ENCODE measurements at places on chromosomes 12 and 14. TPM values are rescaled to one million over a fixed set of nuclear protein-coding genes. Genes with fewer than 3 reads are reported as not detected.

DNA sequence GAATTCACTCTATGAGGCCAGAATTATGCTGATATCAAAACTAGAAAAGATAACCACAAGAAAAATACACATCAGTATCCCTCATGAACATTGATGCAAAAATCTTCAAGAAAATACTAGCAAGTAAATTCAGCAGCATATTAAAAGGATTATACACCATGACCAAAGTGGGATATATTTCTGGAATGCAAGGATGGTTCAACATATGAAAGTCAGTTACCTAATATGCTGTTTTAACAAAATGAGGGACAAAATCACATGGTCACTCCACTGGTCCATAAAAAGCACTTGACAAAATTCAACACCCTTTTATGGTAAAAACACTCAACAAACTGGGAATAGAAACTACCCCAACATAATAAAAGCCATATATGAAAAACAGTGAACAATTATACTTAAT is 40.3 kb downstream of the TECPR2 start:
- peak; percentile 8 for DNase-seq

SCYL2 gene
- total RNA-seq: 18.0 TPM

EIF5 gene
- 166 TPM for total RNA-seq

- DNase-seq: no peak
Measured at GRCh38 chr14:93346926-93347721, at the start of gene COX8C. COX8C (plus strand) TSS chr14:93347182; CDS start chr14:93347269, 87 bp downstream.

DNA sequence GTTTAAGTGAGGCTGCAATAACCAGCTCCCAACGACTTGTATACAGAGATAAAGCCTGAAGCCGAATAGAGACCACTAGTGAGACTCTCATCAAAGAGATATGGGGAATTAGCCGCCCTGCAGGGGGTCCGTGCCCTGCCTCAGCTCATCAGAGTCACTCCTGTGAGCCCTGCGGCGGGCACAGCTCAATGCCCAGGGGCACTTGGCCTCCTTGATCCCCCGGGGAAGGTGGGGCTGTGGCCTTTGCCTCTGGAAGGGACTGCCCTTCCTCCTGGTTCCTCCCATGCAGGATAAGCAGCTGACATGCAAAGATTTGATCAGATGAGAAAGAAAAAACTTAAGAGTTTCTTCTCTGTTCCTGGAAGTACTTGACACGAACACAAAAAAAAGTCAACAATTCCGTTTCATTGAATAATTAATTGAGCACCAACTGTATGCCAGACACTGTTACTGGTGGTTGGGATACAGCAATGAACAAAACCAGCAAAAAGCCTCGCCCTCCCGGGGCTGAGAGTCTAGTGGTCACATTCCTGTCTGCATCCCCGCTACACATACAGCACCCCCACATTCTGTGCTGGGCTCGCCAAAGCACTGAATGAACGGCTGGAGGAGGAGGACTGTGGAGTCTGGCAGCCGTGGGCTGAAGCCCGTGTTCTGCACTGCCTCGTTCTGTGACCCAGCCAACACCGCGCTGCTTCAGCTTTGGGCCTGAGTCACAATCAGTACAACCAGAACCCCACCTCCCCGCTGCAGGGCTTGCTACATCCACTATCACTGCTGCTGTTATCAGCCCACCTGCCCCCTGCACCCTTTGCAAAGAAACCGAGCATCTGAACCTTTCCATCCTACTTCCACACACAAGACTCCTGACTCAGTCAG is 10.3 kb downstream of the TTC7B start:
- DNase-seq: no peak

- peak; percentile 80 for DNase-seq
Measured at GRCh38 chr14:68444449-68445168, 348.3 kb downstream of the ZFP36L1 start.

GRCh38 chr12:65660096-65660495 is 164.2 kb upstream of the HMGA2 start:
- DNase-seq: no peak

- DNase-seq: no peak
Measured at GRCh38 chr12:1650260-1650977, 21.4 kb downstream of the WNT5B start.

IL26 gene
- not detected for total RNA-seq

- DNase-seq: no peak
Measured at GRCh38 chr12:11446372-11446771, 51.0 kb upstream of the PRB2 start.

DNA sequence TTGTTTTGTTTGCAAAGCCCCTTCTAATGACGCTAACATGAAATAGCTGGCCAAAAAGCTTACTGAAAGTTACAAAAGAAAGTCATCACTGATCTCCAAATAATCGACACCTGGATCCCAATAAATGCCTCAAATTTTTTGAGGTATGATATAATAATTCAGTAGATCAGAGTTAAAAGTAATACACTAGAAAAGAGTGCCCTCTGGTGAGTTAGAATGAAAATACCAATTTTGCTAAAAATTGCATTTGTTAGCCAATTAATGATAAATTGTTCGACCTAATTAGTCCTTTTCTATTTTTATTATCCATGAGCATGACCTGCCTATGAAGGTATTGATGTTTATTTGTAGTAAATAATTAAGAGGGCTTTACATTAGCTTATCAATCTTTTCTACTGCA is 78.6 kb downstream of the CEP128 start:
- DNase-seq: no peak

DNA sequence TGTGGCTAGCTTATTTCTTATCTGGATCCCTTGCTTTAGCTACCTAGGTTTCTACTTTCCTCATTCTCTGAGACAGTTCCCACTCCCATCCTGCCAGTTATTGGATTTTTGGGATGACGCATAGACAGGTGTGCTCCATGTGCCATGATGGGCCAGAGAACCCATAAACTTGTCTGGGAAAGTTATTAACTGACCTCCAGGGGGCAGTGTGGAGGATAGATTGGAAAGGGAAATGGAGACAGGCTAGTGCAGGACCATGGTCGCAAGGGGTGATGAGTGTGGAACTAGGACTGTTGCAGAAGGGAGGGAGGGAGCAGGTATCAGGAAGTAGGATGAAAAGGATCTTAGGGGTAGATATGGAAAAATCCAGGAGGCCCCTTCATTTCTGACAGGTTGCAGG is 80.3 kb downstream of the ESRRB start:
- DNase-seq: peak; percentile 67

DNA sequence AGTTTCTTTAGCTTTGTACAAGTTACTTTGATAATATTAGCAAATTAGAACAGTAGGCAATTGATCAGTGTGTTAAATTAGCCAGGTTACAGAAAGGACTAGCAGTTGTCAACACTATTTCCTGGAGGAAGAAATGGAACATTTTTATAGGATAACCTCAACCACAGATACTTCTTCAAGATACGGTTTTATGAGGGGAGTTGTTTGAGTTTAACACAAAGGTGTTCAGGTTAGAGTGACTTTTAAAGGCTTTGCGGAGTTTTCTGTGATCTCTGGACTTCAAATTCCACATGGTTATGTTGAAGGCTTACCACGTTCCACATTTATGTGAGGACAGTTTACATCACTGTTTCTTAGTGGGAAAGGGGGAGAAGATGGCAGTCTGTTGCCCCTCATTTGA is 19.3 kb downstream of the YARS2 start:
- DNase-seq: no peak

CLMN gene
- 1.9 TPM for total RNA-seq

PTGER2 gene
- 43.6 TPM for total RNA-seq

- DNase-seq: no peak
Measured at GRCh38 chr14:23445773-23446172, 10.3 kb upstream of the MYH7 start.

DNA sequence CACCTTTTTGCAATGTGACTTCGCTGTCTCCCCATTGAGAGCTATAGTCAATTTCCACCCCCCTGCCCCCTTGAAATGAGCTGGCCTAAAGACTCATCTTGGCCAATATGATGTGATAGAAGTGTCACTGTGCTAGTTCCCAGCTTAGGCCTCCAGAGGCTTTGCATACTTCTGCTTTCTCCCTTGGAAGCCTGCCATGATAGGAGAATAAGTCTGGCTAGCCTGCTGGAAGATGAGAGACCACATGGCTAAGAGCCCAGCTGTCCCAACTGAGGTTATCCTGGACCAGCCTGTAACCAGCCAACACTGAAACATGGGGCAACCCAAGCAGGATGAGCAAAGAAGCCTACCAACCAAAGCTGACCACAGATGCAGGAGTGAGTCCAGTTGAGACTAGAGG is 196.9 kb downstream of the GRIN2B start:
- no peak for DNase-seq

OR10P1 gene
- not detected for total RNA-seq

DNA sequence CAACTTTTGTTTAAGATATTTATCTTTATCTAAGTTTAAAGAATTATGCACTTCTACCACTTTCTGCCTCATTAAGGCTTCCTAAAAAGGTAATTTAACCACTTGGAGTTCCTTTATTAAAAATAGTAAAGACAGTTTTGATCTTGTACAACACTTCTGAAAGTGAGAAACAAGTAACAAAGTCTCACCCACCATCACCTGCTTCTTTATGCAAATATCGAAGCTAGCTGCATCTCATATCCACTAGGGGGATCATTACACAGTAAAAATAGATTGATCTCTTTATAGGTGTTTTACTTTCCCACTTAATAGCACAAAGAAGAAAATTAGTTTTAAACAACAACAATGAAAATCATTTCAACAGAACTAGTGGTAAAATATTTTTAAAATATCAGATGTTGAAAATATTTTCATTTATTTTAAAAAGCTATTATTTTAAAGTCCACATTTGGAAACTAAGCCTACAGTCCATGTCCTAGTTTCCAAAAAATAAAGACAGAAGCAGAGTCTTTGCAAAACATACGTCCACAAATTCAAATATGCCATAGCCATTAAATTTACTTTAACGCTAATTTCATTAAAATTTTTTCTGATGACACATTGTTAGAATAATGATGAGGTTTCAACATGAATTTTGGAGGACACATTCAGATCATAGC is 160.0 kb upstream of the SOX5 start:
- DNase-seq: peak; percentile 34

DNA sequence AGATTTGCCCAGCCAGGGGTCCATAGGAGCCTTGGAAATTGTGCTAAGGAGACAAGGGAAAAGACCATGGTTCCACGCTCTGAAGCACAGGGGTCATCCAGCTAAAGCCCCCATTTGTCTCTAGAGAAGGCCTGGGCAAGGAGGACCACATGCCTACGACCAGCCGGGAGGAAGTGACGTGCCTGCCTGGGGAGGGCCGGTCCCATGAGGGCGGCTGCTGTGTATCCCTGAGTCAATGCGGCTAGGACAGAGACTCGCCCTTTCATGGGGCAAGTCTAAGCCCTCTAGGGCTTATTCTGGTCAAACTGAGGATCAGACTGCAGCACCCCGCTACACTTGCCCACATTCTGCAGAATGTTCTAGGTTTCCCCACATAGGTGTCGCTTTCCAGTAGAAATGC is 20.6 kb upstream of the RIN3 start:
- DNase-seq: no peak
